Trophoblast cell (in vitro differentiated cells and primary cell): ENCODE measurements at places on chromosomes 5 and 9.

DNA sequence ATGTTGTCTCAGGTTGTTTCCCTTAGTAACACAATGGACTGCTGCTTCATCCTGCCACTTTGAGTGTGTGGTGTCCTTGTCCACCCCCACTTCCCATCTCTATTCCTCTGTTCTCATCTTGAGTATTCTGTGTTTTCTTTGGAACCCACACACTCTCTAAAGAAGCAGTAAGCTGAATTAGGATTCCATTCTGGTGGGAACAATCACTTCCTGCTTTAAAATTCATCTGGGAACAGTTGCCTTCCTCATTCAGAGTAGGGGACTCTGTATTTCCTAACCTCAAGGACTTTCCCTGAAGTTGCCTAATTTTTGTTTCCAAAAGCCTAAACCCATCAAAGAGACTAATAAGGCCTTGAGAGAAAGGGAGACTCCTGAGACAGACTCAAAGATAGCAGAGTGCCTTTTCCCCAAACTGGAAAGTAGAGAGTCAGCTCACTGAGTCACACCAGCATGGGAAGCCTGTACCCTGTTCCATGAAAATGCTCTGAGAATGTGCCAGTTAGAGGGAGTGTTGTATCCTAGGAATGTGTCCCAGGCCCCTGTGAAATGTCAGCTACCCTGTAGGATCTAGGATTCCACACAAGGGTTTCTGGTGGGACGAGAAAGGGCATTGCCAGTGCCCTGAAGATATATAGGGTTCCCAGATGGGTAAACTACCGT lies 63.6 kb downstream of the CCDC192 start:
- peak; percentile 69 for DNase-seq

- no peak for DNase-seq
Measured at GRCh38 chr5:178221282-178221681, 11.3 kb downstream of the PHYKPL start.

GRCh38 chr9:133443982-133444381 lies 15.8 kb upstream of the CACFD1 start:
- DNase-seq, result no peak

DNA sequence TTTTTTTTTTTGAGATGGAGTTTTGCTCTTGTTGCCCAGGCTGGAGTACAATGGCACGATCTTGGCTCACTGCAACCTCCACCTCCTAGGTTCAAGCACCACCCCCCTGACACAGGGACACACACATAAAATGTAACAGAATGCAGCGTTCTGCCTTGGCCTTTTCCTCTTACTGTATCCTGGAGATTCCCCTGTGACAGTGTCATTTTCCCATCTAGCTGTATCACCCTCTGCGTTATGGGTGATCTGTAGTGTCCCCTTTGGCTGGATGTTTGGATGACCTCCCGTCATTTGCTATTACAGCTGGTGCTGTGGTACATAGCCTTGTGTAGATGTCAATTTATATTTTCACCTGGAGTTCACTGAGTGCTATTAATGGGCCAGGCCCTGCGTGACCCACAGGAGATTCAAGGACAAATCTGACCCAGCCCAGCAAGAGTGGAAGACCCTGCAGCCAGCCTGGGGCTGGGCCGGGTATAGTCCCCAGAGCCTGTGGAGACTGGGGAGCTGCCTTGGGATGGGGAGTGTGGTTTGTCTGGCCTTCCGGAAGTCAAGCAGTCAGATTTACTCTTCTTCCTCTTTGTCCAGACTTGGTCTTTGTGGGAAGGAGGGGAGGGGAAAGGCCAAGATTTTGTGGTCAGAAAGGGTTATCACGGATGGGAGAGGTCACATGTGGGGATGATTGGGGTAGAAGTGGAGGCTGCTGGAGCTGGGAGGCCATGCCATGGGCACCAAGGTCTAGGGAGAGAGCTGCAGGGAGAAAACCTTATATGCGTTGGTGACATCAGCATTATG lies 43.6 kb downstream of the ERGIC1 start:
- DNase-seq, result no peak

- DNase-seq, result no peak
Measured at GRCh38 chr5:181217803-181218062, 5.3 kb upstream of the TRIM41 start.

- no peak for DNase-seq
Measured at GRCh38 chr9:129714511-129715061, 38.3 kb downstream of the PTGES start.

- no peak for DNase-seq
Measured at GRCh38 chr5:136457390-136458013, 92.2 kb upstream of the TRPC7 start.

DNA sequence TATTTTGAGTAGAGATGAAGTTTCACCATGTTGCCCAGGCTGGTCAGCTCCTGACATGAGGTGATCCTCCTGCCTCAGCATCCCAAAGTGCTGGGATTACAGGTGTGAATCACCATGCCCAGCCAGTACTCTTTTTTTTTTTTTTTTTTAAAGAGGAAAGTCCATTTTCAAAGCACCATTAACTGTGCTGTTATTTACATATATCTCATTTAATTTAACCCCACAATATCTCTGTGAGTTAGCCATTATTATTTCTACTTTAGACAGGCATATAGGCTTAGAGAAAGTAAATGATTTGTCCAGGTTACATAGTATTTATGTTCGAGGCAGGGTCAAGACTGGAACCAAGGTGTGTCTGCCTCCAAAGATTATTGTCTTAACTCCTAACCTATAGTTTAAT lies 50.7 kb downstream of the ATG10 start:
- no peak for DNase-seq

DNA sequence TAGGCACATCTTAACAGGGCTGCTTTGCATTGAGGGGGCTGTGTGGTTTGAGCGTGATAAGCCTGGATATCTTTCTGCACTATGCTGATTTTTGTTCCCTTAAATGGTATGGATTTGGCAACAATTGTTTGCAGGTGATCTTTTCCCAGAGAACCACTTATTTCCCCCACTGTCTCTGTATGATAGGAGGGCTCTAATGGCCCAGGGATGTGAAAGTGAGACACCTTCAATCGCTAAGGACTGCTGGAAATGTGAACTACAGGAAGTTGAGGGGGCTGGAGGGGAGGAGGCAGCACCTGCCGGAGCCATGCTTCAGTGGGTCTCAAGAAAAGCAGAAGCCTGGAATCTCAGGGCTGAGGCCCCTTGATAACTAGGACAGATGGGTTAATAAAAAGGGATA lies 29.4 kb downstream of the SYK start:
- no peak for DNase-seq

DNA sequence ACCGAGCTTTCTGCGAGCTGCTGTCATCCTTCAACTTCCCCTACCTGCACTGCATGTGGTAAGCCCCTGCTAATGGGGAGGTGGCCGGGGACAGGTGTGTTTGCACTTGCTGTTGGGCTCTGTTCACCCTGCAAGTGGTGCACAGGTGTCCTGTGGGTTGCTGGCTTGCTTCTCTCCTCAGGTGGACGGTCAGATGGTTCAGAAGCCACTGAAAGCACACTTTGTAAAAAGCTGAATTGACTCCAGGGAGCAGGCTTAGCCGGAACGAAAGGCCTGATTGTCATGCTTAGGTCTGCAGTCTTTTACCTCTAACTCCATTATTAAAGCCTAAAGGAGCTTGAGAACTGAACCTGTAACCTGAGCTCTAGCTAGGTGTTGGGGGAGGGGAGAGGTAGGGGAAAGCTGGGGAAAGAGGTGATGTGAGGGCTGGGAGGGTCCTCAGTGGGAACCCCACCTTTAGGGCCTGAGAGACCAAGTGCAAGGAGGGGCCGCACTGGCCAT lies 37.6 kb downstream of the ACER2 start:
- DNase-seq, result no peak

DNA sequence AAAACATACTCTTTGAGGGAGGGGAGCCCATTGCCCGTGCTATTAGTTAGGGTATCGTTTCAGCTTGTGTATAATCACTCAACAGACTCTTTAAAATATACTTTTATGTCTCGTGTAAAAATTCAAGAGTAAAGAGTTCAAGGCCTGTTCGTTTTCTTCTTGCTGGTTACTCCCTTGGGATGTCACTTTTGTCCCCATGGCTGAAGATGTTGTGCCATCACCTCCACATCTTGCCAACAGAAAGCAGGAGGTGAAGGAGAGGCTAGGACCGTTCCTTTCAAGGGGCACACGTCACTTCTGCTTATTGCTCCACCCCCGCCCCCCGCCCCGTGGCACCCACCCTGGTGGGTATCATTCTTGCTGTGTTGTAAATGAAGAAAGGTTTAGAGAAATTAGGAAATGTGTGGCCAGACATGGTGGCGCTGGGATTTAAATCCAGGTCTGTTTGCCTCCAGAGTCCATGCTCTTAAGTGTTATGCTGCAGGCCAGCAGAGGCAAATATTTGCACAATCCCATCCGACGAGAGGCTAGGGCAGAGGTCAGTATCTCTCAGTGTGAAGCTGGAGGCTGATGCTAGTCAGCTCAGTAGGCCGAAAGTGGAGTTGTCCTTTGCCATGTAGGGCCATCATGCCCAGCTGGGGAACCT lies 3.0 kb downstream of the MLANA start:
- DNase-seq, result no peak

- no peak for DNase-seq
Measured at GRCh38 chr5:166320920-166321480, 1970.4 kb upstream of the WWC1 start.

DNA sequence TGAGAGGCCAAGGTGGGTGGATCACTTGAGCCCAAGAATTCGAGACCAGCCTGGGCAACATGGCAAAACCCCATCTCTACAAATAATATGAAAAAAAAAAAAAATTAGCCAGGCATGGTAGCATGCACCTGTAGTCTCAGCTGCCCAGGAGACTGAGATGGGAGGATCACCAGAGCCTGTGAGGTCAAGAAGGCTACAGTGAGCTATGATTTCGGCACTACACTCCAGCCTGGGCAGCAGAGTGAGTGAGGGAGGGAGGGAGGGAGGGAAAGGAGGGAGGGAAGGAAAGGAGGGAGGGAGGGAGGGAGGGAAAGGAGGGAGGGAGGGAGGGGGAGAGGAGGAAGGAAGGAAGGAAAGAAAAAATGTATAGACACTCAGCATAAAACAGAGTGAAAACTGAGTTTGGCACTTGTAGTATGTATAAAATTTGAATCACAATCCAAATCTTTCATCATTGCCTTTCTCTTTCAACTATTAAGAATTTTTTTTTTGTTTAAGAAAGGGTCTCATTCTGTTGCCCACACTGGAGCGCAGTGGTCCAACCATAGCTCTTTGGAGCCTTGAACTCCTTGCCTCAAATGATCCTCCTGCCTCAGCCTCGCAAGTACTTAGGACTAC lies 27.8 kb downstream of the SERINC5 start:
- no peak for DNase-seq

DNA sequence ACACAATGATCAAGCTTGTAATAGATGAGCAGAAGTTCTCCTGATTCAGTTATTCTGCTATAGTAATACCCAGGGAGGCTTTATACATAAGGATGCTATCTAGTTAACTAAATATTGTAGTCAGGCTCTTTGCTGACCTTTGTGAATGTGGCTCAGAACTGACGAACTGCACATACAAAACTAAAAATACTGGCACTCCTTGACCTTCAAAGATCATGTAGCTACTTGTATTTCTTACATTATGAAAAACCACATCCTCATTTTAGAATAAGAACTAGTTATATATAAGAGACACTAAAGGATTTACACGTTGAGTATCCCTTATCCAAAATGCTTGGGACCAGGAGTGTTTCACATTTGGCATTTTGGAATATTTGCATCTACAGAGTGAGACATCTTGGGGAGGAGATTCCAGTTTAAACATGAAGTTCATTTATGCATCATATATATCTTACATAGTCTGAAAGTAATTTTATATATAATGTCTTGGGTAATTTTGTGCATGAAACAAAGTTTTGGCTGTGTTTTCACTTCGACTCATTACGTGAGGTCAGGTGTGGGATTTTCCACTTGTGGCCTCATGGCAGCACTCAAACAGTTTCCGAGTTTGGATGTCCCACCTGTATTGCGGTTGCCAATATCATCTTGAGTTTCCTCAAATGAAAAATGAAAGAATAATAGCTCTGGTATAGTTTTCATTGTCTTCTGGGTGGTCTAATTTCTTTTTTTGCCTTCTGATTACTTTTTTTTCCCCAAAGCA lies 58.4 kb upstream of the FBXL7 start:
- no peak for DNase-seq

- DNase-seq, result no peak
Measured at GRCh38 chr5:86831128-86831527, 213.4 kb downstream of the COX7C start.

DNA sequence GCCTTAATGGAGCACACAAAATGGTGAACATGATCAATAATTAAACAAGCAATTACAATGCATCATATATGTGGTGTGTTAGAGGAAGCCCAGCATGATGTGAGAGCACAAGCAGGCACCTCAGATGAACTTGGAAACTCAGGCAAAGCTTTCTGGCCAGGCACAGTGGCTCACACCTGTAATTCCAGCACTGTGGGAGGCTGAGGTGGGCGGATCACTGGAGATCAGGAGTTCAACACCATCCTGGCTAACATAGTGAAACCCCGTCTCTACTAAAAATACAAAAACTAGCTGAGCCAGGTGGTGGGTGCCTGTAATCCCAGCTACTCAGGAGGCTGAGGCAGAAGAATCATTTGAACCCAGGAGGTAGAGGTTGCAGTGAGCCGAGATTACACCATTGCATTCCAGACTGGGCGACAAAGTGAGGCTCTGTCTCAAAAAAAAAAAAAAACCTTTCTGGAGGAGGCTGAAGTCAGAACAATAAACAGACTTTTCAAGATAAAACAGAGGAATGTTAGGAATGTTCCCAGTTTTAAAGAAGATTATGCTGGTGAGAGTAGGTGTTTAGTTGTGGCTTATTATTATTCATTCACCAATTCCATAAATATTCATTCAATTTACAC lies 159.4 kb downstream of the CEMIP2 start:
- DNase-seq, result peak; percentile 30

- no peak for DNase-seq
Measured at GRCh38 chr9:33288828-33289483, 1.4 kb upstream of the NFX1 start.
